ENCODE measurements at places on chromosomes 1 and 21.

GRCh38 chr21:35035116-35035515, 14.0 kb downstream of the RUNX1 start:
- no peak for DNase-seq

- DNase-seq: no peak
Measured at GRCh38 chr1:157771661-157772425, 5.1 kb downstream of the FCRL2 start.

DNA sequence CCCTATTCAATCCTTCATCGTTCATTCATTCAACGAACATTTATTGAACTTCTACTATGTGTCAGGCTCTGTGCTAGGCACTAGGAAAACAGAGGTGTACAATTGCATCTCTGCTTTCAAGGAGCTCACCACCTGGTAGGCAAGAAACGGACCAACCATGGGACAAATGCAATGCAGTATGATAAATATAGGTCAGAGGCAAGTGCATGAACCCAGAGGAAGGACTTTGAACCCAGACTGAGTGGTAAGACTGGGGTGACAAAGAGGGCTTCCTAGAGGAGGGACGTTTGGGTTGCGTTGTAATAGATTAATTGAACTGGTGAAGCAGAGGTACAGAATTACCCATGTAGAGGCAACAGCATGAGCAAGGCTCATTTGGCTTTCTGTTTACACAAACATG, 16.4 kb downstream of the CD2 start:
- DNase-seq: no peak

- no peak for DNase-seq
Measured at GRCh38 chr1:175927944-175928343, 184.5 kb upstream of the TNR start.

DNA sequence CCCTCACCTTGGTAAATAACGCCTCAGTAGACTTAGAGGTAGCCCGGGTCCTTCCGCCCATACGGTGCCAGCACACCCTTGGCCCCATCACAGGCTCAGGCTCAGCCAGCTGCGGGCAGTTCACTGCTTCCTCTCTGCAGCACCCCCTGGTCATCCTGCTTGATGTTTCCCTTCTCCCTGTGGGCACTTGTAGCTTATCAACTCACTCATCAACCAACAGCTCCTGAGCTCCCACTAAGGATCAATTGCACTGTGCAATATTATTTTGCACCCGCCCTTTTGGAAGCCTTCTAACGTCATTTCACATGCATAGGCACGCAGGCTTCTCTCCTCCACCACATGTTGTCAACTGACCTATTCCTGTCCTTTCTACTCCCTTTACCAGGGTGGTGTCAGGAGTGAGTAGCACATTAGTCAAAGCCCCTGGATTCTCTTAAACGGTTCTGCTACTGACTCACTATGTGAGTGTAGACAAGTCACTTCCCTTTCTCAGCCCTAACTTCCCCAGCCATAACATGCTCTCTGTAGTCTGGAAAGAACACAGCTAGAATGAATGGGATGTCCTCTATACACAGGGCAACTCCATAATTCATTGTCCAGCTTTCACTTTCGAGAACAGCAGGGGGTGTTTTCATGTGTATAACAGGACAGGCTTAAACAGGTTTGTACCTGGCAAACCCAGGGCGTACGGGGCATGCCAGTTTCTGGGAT, 47.1 kb upstream of the IRF2BP2 start:
- DNase-seq: no peak

Measured in hypothalamus (tissue), 51 donors.